ENCODE measurements at places on chromosomes 2 and 18. TPM values are rescaled to one million over a fixed set of nuclear protein-coding genes. Genes with fewer than 3 reads are reported as not detected.

Gene PLCD4
- total RNA-seq, result 0.37 TPM

- H3K27me3 ChIP-seq, result peaks cover 2% of the 10 kb centered on the region
- no peaks in the 10 kb centered on the region for H3K36me3 ChIP-seq
- no peak overlapping the region for H3K27ac ChIP-seq
- H3K4me1 ChIP-seq, result peaks cover 55% of the 10 kb centered on the region
Measured at GRCh38 chr2:207258263-207258991, 92.7 kb upstream of the KLF7 start.

Gene FIGN
- 58.1 TPM for total RNA-seq

GRCh38 chr2:220669324-220669723, 902.8 kb downstream of the EPHA4 start:
- no peak overlapping the region for H3K4me3 ChIP-seq
- H3K4me1 ChIP-seq, result peaks cover 8% of the 10 kb centered on the region
- no peak overlapping the region for H3K27ac ChIP-seq
- peaks cover 2% of the 10 kb centered on the region for H3K27me3 ChIP-seq

DNA sequence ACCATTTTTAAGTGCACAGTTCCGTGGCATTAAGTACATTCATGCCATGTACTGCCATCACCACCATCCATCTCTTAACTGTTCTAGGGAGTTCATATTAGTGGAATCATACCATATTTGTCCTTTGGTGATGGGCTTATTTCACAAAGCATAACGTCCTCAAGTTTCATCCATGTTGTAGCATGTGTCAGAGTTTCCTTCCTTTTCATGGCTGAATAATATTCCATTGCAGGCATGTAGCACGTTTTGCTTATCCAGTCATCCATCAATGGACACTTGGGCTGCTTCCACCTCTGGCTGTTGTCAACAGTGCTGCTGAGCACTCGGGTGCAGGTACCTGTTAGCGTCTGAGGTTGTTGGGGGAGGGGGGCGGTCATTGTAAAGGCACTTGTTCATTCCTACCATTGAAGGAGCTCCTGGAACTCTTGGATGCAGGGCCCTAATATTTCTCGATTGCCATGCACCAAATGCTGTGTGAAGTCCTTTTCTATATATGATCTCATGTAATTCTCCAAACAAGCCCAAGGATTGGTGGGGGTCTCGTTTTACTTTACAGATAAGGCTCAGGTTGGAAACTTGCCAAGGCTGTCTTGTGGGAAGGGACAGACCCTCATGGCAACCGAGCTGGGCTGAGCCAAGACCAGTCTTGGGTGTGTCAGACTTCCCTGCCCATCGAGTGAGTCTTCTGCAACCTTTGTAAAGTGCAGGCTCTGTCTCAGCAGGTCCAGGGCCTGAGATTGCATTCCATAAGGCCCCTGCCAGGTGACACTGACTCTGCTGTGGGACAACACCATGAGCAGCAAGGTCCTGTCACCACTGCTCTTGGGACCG, 42.9 kb upstream of the SH3RF3 start:
- H3K36me3 ChIP-seq, result peaks cover 2% of the 10 kb centered on the region
- H3K27ac ChIP-seq, result no peak overlapping the region
- no peak for DNase-seq
- no peak overlapping the region for H3K4me3 ChIP-seq
- no peaks in the 10 kb centered on the region for H3K4me1 ChIP-seq
